Sciatic nerve (tissue), 2 donors: ENCODE measurements at places on chromosomes 7 and 10.

GRCh38 chr10:75228834-75229233, 6.9 kb downstream of the COMTD1 start:
- peak; percentile 9 for DNase-seq

GRCh38 chr7:119643558-119643957, 629.4 kb upstream of the KCND2 start:
- DNase-seq, result no peak

DNA sequence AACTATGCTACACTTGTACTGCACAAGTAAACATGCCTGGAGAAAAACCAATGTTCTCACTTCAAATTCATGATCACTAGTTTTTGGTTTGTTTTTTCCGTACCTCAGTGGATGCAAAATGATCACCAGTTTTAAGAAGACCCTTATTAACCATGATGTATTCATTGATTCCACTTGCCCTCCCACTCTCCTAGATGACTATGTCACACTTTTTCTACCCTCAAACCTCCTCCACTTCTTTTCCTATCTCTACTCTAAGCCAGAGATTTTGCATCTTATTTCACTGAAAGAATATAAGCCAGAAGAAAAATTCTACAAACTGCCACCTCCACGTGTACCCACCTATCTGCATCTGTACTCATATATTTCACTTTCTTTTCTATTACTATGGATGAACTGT, 186.2 kb upstream of the NAMPT start:
- no peak for DNase-seq

GRCh38 chr7:72429316-72429715, 17.2 kb upstream of the CALN1 start:
- DNase-seq, result no peak

- DNase-seq, result no peak
Observed at GRCh38 chr7:149713731-149714068, 59.7 kb downstream of the ZNF467 start.

GRCh38 chr7:104008107-104008506, 18.6 kb upstream of the RELN start:
- DNase-seq, result no peak

DNA sequence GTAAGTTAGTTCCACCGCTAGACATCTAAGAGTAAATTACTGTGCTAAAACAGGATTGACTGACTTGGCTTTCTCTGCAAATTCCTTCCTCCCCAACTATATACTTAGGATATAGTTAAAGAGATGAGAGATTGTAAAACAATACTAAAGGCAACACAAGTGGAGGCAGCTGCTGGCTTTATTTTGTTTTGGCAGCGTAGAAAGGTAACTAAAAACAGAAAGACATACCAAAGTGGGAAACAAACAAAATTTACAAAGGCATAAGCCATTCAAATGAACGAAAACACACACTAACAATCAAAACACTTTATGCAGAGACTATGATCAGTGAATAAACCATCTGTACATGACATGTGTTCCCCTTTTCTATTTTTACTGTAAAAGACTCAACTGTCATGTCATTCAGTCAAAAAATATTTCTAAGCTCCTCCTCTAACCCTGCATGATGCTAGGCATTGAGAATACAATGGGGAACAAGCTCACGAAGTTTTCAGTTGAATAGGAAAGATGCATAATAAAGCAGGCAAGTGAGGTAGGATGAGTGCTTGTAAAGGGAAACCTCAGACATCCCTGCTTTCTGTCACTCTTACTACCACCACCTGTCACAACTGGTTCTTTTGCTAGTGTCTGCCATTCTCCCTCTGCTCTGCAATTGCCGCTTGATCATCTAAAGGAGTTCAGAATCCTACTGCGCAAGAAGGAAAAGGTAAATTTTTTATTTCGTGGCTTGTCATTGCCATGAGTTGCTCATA, 64.2 kb upstream of the COL1A2 start:
- no peak for DNase-seq

DNA sequence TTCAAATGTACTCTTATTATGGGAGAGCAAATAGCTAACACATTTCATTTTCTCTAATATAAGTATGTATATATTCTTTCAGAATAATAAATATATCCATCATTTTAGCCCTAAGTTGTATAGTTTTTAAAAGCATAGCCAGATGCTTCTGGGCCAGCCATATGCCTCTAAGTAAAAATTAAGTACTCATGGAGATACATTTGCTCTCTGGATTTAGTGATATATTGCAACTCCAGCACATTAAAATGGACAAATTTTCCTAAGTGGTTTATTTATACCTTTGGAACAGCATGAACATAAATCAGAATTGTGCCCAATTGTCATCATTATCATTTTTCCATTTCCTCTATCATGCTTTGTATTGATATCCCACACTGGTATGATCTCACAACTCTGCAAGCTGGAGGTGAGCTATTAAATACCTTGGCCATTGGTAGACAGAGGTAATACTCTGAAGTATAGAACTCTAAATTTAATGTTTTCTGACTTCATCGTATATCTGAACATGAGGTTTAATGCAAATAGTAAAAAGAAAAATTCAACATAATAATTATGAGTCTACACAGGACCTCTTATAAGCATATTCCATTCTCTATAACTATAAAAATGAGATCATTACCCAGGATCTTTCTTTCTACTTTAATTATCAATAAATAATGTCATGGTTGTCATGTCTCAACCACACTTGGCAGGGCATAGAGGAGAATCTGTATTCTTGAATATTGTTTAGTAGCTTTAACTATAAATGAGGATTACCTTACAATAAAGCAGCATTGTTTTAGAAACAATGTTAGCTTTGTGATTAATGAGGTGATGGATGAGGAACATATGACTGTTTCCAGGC, 90.8 kb downstream of the AGMO start:
- no peak for DNase-seq

- DNase-seq, result no peak
Observed at GRCh38 chr7:124398937-124399552, 366.2 kb upstream of the TMEM229A start.

- no peak for DNase-seq
Observed at GRCh38 chr10:63286340-63286739, 153.2 kb downstream of the NRBF2 start.
